ENCODE measurements at places on chromosomes 4 and X.
A peak's percentile ranks its signal among the peaks of the same experiment; 100 is the strongest.

DNA sequence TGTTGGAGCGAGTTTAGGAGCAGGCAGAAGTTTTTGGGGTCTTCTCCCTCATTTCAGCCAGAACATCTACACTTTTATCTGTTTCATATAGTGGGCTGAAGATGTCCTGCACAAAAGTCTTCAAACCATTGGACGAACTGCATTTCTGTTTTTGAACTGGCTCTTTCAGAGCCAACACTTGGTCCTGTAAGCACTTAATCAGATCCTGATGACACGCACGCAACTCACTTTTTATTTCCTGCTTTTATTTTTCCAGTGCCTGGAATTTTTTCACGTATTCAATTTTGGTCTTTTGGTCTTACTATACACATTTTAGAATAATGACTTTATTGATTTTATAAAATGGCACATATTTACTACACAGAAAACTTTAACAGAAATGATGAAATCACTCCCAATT is 40.2 kb upstream of the NKX3-2 start:
- no peak for DNase-seq

DNA sequence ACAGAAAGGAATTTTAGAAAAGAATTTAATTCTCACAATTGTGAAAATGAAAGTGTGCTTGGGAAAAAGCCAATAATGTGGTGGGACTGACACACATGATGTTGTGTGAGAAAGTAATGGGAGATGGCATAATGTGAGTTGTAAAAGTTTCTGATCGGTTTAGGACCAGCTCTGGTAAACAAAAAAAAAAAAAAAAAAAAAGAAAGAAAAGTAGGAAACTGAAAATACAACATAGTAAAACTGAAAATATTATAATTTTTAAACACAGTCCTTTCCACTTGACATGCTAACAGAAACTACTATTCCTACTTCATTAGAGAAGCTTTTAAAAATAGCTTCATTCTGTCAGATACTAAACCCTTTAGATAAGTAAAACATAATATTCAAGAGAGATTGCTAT is 28.2 kb downstream of the RAP1GDS1 start:
- no peak for DNase-seq

GRCh38 chrX:73850124-73851013 is 287.4 kb downstream of the CHIC1 start:
- DNase-seq, result peak; percentile 0

DNA sequence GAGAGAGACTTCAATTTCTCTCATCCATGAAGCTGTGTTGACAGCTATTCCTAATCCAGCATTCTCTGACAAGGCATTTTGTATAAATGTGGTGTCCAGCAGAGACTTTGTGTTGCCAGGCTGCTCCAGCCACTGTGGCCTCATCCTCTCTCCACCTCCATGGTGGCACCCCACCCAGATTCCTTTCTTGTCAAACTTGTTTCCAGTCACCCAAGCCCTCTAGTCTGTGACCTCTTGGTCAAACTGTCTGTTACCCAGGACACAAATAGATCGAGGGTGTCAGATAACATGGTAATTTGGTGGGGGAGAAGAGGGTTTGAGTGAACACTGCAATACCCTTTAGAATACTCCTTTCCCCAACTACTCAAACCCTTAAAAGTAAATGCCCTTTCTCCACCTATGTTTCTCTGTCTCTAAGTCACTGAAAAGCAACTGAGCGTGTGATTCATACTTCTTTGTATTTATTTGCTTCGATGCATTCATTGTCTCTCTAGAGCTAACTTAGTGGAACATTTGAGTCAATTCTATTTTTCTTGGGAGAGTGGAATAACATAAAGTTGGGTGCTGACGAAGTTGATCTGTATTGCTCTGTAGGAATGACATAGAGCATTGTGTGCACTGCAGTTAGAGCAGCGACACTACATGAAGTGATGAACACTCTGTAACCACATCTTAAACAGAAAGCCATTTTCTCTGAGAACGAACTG is 13.7 kb downstream of the PITX2 start:
- DNase-seq, result no peak

- no peak for DNase-seq
These were observed 1.2 kb upstream of the EBP start for GRCh38 chrX:48520455-48520854.

DNA sequence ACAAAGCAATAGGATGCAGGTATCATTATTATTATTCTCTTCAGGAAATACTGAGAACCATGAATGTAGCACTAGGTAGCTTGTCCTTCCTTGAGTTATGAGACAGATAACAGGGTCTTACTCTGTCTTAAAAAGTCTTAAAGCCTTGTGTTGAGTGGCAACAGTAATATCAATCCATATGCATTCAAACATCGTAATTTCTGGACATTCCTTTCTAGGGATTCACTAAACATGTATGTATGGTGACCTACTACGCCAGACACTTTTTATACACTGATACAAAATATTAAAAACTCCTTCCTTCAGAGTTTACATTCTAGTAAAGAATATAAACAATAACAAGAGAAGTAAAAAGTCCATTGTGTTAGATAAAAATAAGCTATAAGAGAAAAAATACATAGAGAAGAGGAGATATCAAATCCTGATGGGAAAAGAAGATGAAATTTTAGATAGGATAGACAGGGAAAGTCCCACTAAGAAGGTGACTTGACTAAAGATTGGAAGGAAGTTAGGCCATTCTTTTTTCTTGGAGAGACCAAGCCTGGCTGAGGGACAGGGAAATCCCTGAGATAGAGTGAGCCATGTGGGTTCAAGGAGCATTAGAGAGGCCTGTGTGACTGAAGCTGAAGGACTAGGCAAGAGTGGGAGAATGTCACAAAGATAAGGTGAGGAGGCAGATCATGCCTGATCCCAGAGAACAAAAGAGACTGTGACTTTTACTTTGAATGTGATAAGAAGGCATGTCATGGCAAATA is 5.0 kb upstream of the DDX60L start:
- no peak for DNase-seq

GRCh38 chr4:147761218-147761883 is 29.5 kb downstream of the ARHGAP10 start:
- no peak for DNase-seq

DNA sequence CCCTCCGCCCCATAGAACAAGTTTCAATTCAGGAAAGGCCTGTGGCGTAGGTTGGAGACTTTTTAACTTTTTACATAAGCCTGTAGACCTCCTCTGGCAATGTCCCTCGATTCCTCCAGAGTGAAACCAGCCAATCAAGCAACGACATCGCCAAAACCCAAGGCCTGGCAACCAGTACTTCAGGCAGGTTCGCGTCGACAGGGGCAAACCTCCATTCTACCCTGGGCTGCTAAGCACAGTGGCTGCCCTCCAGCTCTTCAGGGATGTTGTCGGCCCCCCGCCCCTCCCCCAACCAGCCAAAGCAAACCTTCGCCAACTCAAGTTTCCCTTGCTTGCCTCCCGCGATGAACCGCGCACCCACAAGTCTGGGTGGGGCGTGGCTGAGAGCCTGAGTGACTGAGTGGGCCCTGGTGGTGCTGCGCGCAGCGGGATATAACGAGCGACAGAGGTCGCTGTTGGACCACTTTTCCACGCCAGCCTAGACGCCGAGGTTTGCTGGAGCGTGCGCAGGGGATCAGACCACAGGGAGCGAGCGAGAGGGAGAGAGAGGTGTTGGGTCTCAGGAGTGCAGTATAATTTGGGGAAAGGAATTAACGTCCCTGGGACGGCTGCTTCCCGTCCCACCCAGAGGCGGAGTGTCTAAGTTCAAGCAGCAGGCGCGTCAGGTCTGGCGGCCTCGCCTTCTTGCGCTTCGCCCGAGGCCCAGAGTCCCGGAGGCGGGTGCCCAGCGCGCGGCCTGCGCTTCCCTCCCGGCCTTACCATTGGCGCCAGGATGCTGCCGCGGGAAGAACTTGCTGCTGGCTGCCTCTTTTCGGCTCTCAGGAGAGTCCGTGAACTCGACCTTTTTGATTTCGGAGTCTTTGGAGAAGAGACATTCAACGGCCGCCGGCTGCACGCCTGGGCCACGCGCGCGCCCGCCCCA is 9.0 kb upstream of the PITX2 start:
- DNase-seq, result peak; percentile 33

- no peak for DNase-seq
These were observed 365.5 kb downstream of the PCDH7 start for GRCh38 chr4:31085689-31086088.

- no peak for DNase-seq
These were observed 15.1 kb upstream of the INTS6L start for GRCh38 chrX:135505351-135505750.

- DNase-seq, result no peak
These were observed 77.0 kb downstream of the FBXW7 start for GRCh38 chr4:152458801-152459302.

DNA sequence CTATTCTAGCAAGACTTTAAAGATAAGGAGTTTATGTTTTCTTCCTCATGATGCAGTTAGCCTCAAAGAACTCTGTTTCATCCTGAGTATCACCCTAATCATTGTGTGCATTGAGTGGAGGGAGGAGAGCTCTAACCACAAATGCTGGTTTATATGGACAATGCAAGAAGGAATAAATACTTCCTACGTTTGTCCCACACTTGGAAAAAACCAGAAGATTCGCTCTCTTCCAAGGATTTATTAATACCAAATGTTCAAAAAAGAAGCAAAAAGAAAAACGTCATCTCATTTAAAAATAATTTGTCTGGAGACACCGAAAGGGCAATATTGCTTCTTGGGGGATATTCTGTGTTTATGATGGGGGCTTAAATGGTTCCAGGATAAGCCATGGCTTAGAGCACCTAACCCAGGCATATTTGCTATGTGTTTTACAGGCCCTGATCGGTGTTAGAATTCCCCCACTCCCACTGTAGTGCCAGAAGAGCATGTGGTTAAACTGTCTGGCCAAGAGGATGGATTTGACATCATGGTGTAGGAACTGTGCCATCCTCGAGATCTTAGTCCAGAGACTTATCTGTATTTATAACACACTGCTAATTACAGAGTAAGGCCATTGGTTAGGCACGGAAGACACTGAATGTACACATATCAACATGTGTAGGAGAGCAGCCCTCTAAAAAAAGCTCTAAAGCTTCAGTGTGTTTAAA is 227.2 kb downstream of the ANK2 start:
- DNase-seq, result no peak

DNA sequence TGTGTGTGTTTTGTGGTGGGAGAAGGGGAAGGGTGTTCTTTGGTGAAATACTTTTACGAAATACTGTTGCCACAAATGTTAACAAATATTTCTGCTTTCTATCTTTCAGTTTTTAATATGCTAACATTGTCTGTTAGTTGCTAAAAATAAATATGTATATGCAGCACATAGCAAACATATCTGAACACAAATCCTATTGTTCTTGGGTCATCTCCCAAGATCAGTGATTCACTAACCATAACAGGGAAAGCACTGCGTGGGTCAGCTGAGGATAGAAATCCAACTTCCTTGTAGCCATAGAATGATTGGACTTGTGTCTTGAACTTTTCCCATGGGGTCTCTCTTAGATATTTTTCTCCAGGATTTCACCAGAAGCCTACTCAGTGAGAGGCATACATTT is 250.3 kb upstream of the FAM47A start:
- no peak for DNase-seq

- DNase-seq, result no peak
These were observed 33.4 kb downstream of the ADGRA3 start for GRCh38 chr4:22482250-22483127.

DNA sequence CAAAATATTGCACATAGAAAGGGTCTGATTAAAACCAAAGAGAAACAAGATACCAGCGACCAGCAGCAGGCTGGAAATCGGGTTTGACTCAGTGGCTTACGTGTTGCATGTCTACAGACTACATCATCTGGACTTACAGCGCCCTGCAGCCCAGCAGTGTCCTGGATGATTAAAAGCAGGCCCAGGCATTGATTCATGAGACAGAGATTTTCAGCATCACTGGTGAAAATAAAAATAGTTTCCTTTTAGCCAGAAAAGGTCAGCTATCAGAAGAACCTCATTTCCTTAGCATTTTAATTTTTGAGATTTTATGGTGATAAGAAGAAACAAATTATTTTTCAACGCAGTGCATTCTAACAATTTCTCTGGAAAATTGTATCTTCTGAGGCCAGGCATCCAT is 190.6 kb downstream of the PTTG2 start:
- DNase-seq, result no peak

- no peak for DNase-seq
These were observed 91.0 kb upstream of the TRIM2 start for GRCh38 chr4:153113061-153113837.

DNA sequence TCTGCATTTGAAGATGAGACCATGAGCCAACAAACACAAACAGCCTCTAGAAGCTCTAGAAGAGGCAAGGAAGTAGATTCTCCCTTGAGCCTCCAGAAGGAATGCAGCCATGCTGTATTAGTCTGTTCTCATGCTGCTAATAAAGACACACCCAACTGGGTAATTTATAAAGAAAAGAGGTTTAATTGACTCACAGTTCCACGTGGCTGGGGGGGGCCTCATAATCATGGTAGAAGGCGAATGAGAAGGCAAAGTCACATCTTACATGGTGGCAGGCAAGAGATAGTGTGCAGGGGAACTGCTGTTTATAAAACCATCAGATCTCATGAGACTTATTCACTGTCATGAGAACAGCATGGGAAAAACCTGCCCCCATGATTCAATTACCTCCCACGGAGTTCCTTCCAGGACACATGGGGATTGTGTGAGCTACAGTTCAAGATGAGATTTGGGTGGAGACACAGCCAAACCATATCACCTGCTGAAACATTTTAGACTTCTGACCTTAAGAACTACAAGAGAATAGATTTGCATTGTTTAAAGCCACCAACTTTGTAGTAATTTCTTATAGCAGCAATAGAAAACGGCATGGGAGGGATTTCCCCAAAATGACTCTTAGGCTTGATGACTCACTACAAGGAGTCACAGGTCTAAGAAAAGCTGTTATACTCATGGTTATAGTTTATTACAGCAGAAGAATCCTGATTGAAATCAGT is 284.4 kb upstream of the SFRP2 start:
- DNase-seq, result no peak

- no peak for DNase-seq
These were observed 1.1 kb upstream of the GTPBP6 start for GRCh38 chrX:319579-320125.

DNA sequence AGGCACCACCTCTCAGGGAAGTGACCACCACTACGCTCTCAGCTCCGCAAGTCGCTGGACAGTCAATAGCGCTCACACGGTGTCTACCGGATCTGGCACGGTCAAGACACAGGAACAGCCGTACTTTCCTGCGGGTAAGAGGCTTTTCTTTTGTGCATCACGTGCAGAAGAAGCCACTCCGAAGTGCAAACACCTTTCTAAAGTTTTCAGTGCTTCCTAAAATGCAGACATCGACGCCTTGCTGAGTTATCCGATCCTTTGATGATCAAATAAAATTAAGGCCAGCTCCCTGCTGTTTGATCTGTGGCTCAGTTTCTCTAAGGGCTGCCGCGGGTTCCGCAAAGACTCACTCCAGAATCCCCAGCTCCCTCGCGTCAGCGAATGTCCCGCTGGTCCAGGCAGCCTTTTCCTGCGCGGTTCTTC is 71.8 kb downstream of the FBXO8 start:
- DNase-seq, result no peak

DNA sequence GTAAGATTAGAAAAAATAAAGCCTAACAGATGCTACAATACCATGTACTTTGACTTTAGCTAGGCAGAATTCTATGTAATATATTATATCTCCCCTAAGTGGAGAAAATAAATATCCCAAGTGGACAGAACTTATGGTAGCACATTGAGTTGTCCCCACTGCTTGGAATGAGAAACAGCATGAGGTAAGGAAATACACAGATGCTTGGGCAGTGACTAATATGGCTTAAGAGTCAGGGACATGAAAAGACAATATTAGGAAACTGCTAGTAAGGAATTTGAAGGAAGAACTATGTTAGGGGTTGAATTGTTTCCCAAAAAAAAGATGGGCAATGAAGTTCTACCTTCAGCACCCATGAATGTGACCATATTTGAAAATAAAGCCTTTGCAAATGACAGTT is 2265.1 kb downstream of the PCDH7 start:
- no peak for DNase-seq

Measured in NCI-H1105 (cell line).